Inflammatory macrophage treated with lipopolysaccharide for 4 hours (primary cell): ENCODE measurements at places on chromosomes 6 and 20.
A peak's percentile ranks its signal among the peaks of the same experiment; 100 is the strongest.

DNA sequence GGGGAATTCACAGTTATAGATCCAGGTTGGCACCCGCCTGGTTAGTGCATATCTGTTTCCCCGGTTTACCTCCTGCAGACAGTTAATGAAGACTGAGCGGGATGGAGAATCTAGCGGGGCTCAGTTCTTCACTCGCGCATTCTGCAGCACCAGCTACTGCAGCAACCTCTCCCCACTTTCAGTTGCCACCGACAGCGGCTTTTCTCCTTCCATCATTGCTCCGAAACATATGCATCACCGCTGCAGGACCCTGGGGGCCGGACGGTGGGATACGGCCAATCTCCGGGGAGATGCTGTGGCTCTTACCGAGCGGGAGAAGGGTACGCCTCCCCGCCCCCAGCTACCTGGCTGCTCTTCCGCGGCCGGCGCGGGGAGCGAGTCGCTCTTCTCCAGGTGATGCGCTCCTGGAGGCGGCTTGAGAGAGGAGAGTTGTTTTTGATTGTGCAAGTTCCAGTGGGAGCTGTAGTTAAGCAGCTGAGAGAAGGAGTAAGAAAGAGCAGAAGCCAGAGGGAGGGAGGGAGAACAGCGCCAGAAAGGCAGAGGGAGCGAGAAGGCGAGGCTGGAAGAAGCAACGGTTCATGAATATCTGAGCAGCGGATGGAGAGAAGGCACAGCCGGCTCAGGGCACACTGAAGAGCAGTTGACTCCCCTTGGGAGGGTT is at the start of gene SGK1:
TSS of gene SGK1 (minus strand) at position 642 of the 661 bp plus-strand sequence. CDS start 652 bp downstream, outside the sequence.
- no peak for DNase-seq

DNA sequence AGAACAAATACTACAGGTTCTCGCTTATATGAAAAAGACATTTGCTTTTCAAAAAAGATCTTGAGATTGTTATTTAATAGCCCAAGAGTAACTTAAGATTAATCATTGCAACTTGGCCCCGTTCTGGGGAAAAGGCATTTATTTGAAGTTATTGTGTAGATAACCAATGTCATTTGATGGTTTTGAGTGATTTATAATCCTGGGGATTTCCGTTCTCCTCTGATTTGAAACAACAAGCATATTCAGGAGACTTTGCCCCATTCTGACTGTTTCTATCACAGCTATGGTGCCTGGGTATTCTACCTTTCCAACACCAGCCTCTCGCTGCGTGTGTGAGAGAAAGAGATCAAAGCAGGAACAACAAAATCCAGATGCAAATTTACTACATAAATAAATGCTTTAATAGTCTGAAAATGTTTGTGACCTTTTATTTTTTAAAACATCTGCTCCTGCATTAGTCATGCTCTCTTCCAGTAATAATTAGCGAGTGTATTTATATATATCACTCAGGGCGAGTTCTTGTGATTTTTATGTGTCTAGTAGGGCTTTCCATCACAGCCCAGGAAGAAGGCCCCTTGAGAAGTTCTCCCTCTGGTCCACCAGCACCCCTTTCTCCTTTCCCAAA is 197.9 kb upstream of the FOXQ1 start:
- no peak for DNase-seq

GRCh38 chr6:17416806-17417205 is 23.4 kb downstream of the CAP2 start:
- no peak for DNase-seq

DNA sequence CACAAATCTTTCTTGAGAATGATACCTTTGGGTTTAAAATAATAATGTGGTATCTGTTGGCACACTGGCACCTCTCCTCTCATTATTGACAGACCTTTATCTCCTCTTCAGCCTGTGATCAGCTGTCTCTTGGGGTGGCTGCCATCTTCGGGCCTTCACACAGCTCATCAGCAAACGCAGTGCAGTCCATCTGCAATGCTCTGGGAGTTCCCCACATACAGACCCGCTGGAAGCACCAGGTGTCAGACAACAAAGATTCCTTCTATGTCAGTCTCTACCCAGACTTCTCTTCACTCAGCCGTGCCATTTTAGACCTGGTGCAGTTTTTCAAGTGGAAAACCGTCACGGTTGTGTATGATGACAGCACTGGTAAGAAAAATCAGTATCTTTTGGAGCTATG is 232.8 kb downstream of the GRIK2 start:
- DNase-seq: no peak

GRCh38 chr6:8888468-8888867 is 453.1 kb upstream of the SLC35B3 start:
- DNase-seq: peak; percentile 18

GRCh38 chr6:96844530-96844929 is 7.3 kb upstream of the GPR63 start:
- DNase-seq: no peak

DNA sequence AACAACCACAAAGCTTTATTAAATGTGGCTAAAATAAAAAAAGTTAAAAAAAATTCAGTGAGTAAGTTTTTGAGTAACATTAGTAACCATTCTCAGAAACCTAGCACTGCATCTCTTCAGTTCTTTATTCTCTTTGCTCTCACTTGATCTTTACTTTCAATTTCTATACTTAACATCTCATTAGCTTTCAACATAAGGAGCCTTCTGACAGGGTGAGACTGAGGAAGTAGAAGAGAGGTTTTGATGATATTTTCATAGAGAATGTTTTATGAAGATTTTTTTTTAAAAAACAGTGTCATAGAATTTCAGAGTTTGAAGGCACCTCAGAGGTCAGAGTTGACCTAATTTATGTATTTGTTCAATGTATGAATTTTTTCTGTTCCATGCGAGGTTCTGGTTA is 60.8 kb downstream of the FAM83B start:
- DNase-seq: no peak

DNA sequence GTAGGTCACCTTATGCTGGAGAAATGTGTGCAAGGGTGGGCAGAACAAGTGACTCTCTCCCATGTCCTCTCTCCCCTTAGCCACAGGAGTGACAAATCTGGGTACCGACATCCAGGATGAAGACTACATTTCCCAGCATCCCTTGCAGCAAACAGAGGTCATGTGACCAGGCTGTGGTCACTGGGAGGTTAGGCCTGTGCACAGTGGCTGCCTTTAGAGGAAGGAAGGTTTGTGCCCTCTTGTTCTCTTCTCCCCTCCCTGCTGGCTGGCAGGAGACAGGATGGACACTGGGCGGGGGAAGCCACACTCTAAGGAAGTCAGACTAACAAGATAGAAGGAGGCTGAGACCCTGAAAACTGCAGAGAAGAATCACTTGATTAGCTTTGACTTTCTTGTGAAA is 360.2 kb downstream of the PREX1 start:
- peak; percentile 50 for DNase-seq

GRCh38 chr20:58697867-58698703 is 5.5 kb downstream of the NPEPL1 start:
- no peak for DNase-seq

GRCh38 chr6:105900125-105900937 is 185.8 kb upstream of the PRDM1 start:
- DNase-seq: peak; percentile 54

DNA sequence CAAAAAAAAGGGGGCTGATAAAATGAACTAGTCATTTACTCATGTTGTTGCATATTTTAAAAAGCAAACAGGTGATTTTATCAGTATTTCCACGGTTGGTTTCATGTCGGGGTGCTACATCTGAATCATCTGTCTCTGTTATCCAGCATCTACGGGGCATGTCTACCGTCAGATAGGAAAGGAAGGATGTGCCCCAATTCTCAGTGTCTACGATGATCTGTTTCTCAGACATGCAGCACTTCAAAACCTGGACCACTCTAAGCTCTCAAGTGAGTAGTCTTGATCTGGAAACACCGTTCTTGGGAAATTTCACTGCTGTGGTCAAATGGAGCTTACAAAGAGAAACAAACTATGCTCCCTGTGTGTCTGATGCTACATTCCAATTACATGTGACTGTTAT is 240.3 kb upstream of the TAB2 start:
- DNase-seq: no peak

DNA sequence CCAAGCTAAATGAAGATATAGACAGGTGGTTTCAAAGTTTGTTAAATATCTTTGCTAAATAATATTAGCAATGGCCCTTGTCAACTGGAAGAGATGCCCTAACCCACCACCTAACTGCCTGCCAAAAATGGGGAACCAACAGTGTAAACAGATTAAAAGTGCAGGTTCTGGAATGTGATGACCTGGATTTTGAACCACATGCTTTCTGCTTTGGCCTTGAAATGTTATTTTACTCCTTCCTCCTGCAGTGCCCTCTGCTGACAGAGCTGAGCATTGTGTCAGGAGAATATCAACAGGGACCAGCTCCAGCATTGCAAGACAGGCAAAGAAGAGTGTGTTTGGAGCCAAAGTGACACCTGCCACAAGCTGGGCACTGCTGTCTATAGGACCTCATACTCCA is 226.6 kb downstream of the MYLK4 start:
- DNase-seq: no peak

DNA sequence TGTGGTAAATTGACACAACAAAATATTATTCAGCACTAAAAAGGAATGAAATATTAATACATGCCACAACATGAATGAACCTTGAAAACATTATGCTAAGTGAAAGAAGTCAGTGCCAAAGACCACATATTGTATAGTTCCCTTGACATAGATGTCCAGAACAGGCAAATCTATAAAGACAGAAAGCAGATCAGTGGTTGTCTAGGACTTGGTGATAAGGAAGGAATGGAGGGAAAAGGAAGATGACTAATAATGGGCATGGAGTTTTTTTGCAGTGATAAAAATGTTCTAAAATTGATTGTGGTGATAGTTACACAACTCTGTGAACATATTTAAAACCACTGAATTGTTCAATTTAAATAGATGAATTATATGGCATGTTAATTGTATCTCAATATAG is 32.5 kb downstream of the TBX18 start:
- no peak for DNase-seq

- DNase-seq: no peak
Measured at GRCh38 chr6:12148841-12149240, 136.7 kb downstream of the HIVEP1 start.

DNA sequence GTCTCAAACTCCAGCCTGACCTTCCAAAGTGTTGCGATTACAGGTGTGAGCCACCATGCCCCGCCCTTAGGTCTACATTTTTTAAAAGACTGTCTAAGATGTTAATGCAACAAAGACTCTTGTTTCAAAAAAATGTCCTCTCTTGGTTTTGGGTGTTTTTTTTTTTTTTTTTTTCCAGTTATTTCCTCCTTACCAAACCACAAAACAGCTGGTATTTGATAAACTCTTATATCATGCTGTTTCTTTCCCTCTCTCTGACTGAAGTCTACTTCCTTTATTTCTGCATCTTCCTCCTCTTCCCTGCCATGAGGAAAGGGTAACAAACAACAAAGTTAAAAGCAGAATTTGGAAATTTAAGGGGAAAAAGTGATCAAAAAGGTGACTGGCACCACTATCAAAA is 21.2 kb downstream of the STK38 start:
- DNase-seq: peak; percentile 27

- peak; percentile 88 for DNase-seq
Measured at GRCh38 chr20:16574656-16575355, 1.6 kb upstream of the KIF16B start.

DNA sequence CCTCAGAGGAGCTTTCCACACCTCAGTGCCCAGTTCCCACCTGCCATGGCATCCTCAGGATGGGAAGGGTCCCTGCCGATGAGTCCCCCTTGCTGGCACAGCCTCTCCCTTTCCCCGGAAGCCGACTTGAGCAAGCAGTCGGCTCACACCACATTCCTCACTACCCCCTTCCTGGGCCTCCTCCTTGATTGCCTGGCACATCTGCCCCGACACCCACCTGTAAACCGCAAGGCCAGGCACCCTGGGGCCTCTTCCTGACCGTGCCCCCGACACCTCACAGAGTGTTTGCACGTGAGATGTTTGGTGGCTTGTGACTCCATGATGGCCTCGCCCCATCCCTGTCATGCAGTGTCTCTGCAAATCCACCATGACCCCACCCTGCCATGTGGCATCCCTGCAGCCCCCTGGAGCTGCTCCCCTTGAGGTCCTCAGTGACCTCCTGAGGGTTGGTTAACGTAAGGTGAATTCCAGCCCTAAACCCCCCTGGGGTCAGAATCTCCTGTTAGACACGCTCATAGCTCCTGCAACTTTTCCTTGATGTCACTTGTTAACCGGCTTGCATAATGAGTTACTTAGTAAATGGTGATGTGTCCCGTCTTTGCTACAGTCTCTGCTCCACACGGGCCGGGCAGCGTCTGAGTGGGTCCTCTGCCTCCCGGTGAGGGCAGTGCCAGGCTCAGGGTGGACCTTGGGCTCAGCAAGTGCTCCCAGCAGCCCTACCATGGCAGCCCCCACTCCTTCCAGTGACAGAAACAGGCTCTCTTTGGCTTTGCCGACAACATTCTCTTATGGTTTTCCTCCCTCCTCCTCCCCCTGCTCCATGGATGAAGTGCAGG is 115.9 kb upstream of the FRMD1 start:
- no peak for DNase-seq

GRCh38 chr20:62875419-62876361 is 14.1 kb upstream of the TCFL5 start:
- DNase-seq: peak; percentile 43

DNA sequence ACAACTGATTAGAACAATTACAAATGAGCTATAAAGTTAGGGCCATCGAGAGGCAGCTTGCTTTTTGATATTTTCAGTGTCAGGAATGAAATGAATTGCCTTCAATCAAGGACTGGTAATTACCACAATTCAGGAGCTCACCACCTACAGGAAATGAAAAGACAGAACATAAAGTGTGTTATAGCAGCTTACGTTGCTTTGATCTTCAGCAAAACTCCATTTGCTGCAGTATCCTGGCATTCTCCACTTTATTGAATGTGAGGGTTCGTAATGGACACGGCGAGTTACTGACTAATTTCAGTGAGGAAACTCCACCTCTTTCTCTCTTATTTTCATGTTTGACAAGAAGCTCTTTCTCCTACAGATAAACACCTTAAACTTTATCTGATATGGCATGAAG is 440.0 kb upstream of the HSF2 start:
- DNase-seq: no peak

DNA sequence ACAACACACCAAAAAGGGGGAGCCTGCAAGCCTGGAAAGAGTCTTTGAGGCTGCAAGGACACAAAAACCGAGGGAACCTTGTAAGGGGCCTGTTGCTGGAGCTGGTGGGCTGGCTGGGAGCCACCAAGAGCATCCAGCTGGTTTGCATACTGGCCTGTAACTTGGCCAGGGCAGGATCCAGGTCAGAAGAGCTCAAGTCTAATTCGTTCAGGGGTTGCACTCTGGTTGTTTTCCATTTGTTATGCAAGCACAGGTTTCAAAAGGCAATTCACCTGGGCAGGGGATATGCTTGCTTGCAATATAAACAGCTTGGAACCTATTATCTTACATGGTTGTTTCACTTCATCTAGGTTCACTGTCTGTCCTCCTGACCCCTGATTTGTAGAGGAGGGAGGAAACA is 98.3 kb upstream of the GCM1 start:
- no peak for DNase-seq

DNA sequence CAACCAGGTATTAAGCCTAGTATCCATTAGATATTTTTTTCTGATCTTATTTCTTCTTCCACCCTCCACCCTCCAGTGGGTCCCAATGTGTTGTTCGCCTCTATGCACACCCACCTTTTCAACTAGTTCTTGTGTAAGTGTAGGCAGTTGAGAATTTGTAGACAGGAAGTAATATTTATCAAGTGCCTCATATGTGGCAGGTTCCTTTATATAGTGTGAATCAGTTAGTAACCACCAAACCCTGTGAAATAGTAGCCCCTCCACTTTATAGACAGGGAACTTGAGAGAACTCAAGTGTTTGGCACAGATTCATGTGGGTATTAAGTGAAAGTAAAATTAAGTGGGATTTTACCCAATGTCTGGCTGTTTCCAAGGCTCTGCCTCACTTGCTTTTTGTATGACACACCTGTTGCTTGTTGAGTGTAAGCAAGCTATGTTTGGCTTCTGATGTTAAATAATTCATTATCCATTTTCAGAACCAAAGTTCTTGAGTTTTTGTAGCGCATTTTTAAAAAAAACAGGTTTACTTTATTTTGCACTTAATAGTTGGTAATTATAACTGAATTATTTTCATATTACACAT is 24.8 kb downstream of the AFDN start:
- no peak for DNase-seq
